ENCODE measurements at places on chromosomes 7 and 10. TPM values are rescaled to one million over a fixed set of nuclear protein-coding genes. Genes with fewer than 3 reads are reported as not detected.

Gene LBX1
- not detected for polyA plus RNA-seq

Gene ADCY1
- 0.04 TPM for polyA plus RNA-seq

Gene ELOVL3
- polyA plus RNA-seq = not detected

Gene NXPH1
- not detected for polyA plus RNA-seq

Gene C10orf67
- polyA plus RNA-seq = not detected

Gene ITPRID1
- polyA plus RNA-seq = not detected

Gene CALN1
- polyA plus RNA-seq = 0.15 TPM

Gene INHBA
- polyA plus RNA-seq = not detected

Gene SMARCD3
- polyA plus RNA-seq = 9.8 TPM

Gene ADAM22
- polyA plus RNA-seq = 1.6 TPM

Gene INA
- not detected for polyA plus RNA-seq

Gene SYT15B
- polyA plus RNA-seq = not detected

Gene AKR1C4
- not detected for polyA plus RNA-seq

Data from naive thymus-derived CD8-positive, alpha-beta T cell (primary cell).